ENCODE measurements at places on chromosomes 2 and 18.

DNA sequence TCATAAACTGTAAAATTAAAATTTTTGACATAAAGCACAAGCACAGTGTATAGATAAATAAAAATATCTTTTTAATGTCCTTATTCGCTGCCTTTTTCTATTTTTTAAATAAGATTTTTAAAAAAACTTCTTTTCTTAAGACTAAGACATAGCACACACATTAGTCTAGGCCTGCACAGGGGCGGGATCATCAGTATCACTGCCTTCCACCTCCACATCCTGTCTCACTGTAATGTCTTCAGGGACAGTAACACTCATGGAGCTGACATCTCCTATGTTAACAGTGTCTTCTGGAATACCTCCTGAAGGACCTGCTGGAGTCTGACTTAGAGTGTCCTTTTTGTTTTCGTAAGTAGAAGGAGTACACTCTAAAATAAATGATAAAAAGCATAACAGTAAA, 33.0 kb downstream of the VAPA start:
- DNase-seq, result no peak

DNA sequence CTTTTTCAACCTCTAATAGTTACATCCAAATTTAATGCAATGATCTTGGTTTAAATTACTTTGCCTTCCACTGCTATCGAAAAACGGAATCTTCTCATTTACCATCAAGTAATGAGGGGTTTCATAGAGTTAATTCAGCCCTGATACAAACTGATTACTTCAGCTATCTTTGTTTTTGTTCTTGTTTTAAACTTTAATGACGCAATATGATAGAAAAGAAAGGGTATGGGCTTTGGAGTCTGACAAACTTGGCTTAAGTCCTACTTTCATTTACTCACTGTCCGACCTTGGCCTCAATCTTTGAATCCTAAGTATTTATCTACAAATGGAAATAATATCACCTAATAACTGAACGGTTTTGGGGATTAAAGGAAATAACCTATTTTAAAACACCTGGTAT, 16.1 kb downstream of the ADAM17 start:
- no peak for DNase-seq

DNA sequence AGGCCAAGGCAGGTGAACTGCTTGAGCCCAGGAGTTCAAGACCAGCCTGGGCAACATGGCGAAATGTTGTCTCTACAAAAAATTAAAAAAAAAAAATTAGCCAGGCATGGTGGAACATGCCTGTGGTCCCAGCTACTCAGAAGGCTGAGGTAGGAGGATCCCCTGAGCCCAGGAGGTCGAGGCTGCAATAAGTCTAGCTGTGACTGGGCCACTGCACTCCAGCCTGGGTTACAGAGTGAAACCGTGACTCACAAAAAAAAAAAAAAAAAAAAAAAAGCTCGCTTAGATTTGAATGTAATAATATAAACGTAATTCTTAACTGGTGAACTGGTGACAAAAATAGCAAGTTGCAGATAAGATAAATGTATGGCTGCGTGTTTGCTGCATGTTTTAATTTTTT, 56.5 kb downstream of the TFCP2L1 start:
- DNase-seq, result no peak

GRCh38 chr2:48504647-48505327, 25.2 kb upstream of the STON1 start:
- DNase-seq, result no peak

- peak; percentile 11 for DNase-seq
Measured at GRCh38 chr2:3704692-3705091, 1.3 kb downstream of the DCDC2C start.
